GM03348 (cell line): ENCODE measurements at places on chromosomes 1 and 21.

- DNase-seq, result no peak
Observed at GRCh38 chr1:181646710-181647109, 163.4 kb downstream of the CACNA1E start.

GRCh38 chr1:28965271-28965870 lies 51.0 kb downstream of the EPB41 start:
- DNase-seq, result no peak

DNA sequence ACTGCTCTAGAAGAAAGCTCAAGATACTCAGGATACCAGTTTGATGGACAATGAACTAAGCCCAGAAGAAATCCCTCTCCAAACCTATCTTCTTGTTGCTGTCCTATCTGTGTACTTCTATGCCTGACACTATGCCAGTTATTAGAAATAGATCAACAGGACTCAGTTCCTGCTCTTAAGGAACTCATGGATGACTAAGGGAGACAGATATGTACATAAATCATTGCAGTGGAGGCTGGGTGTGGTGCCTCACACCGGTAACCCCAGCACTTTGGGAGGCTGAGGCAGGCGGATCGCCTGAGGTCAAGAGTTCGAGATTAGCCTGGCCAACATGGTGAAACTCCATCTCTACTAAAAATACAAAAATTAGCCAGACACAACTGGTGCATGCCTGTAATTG lies 42.4 kb upstream of the AK4 start:
- no peak for DNase-seq

DNA sequence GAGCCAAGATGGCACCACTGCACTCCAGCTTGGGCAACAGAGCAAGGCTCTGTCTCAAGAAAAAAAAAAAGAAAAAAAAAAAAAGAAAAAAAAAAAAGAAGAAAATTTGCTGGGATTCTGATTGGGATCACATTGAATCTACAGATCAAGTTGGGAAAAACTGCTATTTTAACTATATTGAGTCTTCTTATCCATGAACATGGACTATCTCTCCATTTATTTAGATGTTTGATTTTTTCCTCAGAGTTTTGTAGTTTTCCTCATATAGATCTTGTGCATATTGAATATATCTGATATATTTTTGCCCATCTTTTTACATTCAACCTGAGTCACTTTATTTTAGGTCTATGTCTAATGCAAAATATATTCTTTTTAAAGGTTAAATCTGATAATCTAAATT lies 58.3 kb upstream of the B3GALNT2 start:
- DNase-seq, result no peak

DNA sequence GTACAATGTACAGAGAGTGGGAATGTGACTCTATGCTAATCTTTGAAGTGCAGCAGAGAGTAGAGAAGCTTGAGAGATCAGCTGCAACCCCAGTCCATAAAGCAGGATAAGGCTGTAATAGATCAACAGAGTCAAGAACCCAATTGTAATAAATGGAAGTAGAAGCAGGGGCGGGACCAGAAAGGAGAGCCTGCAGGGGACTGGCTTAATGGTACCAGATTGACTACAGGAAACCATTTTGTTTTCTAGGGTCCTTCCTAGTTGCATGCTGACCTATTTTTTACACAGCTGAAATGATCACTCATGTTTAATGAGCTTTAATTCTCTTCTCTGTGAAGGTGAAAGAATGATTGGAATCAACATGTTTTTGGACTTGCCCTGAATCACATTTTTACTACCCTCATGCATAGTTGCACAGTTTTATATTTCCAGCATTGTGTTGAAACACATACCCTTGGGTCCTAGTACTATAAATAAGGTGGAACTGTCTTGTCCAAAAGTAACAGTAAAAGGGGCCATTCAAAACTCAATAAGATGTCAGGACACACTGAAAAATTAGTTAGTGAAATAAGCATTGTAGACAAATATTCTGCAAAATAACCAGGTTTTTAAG lies 69.8 kb downstream of the GPR88 start:
- peak; percentile 19 for DNase-seq

DNA sequence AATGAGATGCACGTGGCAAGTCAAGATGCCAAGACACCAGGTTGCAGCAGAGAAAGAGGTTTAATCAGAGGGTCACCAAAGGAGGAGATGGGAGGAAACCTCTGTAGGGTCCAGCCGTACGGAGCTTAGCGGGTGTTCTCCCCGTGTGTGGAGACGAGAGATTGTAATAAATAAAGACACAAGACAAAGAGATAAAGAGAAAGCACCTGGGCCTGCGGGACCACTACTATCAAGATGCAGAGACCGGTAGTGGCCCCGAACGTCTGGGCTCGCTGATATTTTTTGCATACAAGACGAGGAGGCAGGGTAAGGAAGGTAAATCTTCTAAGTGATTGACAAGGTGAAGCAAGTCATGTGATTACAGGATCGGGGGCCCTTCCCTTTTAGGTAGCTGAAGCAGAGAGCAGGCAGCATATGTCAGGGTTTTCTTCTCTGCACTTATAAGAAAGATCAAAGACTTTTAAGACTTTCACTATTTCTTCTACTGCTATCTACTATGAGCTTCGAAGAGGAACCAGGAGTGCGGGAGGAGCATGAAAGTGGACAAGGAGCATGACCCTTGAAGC lies 41.2 kb upstream of the TDRD10 start:
- no peak for DNase-seq

- peak; percentile 79 for DNase-seq
Observed at GRCh38 chr1:116504308-116505156, 66.3 kb downstream of the CD58 start.
